ENCODE measurements at places on chromosomes 5 and 9.

- DNase-seq = no peak
These were observed 80.3 kb downstream of the CDH6 start for GRCh38 chr5:31273631-31274378.

- no peak for DNase-seq
These were observed 480.4 kb downstream of the CETN3 start for GRCh38 chr5:89929173-89929572.

DNA sequence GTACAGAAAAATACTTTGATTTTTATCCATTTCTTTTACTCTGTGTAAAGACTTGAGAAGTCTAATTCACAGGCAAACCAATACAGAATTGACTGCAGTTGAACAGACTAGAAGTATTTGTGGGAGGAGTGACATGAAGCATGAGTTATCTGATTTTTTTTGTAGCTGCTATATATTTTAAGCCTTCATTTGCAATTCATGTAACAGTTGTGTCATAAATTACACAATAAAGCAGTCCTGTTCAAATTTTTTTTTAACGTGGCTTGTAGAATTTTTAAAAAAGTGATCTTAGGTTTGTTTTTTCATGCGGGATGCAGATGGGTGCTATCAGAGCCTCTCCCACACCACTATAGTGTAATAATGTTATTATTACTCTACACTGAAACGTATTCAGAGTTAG is 2.9 kb upstream of the MAML1 start:
- DNase-seq = no peak

GRCh38 chr9:36728651-36729520 is 156.2 kb downstream of the MELK start:
- peak; percentile 88 for DNase-seq

GRCh38 chr5:167485061-167485774 is 806.2 kb upstream of the WWC1 start:
- DNase-seq = no peak

All from Caco-2 (cell line).